ENCODE measurements at places on chromosomes 3 and 15. TPM values are rescaled to one million over a fixed set of nuclear protein-coding genes. Genes with fewer than 3 reads are reported as not detected.

GRCh38 chr15:37516621-37517020 lies 416.3 kb upstream of the MEIS2 start:
- no peak for DNase-seq

DNA sequence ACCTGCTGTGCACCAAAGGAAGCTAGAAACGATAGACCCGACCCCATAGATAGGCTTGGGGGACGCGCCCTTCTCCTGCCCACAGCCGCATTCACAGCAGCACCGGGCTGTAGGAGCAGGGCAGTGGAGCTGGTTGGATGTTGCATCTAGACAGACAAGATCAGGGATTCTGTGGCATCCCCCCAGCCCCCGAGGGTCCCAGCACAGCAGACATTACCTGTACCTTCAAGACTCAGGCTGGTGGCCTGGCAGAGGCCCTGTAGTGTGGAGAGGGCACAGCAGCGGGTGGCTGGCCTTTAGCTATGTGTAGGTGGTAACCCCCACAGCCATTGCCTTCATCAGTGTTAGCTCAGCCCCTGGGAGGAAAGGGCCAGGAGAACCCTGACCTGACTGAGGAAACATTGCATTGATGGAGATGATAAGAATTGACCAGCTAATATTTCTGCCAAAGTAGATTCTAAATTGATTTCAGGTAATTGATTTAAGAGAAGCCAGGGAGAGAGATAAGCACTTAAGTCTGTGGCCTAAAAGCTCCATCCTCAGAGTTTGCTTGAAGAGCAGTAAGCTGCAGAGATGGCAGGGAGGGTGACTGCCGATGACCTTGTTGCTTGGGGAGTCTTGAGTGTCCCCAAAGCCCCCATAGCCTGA lies 269.4 kb downstream of the TLE3 start:
- DNase-seq, result no peak

- DNase-seq, result no peak
These were observed 518.2 kb downstream of the CADM2 start for GRCh38 chr3:85476891-85477495.

KCNH8 gene
- not detected for total RNA-seq

COL6A6 gene
- not detected for total RNA-seq

Measured in A172 (cell line).